CD4-positive, alpha-beta T cell treated with Interleukin-15 for 1 hour (primary cell): ENCODE measurements at places on chromosomes 4 and X.

- no peak for DNase-seq
Observed at GRCh38 chr4:8414377-8414776, 26.1 kb downstream of the ACOX3 start.

DNA sequence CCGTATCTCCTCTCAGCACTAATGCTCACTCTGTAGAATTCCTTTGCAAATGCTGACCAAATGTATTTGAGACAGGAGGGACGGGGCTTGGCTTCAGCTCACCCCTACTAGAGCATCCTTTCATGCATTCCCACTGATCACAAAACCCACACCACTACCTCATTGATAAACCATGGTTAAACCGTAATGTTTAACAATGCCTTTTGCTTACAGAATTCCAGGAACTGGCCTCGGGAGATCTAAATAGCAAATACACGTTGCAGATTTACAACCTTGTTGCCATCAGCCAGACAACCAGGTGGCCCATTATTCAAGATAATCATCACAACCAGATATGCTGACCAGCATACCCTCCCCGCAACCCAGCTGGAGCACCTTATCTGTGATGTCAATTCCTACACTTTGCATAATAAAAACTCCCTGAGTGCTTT is 391.9 kb downstream of the KCTD8 start:
- DNase-seq = no peak

- DNase-seq = no peak
Observed at GRCh38 chr4:139557556-139558110, 1.6 kb upstream of the SETD7 start.

- DNase-seq = no peak
Observed at GRCh38 chr4:111736516-111736915, 408.7 kb upstream of the FAM241A start.

DNA sequence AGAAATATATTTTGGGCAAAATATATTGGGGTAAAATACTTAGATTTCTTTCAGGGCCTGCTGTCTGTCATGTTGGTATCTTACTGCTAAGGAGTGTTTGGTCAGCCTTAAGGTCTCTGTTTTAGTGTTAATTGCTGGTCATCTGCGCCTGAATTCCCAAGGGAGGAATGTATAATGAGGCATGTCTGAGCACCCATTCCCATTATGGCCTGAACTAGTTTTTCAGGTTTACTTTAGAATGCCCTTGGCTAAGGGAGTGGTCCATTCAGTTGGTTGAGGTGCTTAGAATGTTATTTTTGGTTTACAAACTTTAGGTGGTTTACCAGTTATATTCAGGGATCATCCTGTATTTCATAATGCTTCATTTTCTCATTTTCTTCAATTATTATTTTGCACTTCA is 125.9 kb downstream of the CFAP299 start:
- DNase-seq = no peak

GRCh38 chr4:101801958-101802357 is 11.4 kb downstream of the BANK1 start:
- peak; percentile 37 for DNase-seq

GRCh38 chr4:38067499-38067898 is 107.3 kb downstream of the PTTG2 start:
- DNase-seq = no peak

DNA sequence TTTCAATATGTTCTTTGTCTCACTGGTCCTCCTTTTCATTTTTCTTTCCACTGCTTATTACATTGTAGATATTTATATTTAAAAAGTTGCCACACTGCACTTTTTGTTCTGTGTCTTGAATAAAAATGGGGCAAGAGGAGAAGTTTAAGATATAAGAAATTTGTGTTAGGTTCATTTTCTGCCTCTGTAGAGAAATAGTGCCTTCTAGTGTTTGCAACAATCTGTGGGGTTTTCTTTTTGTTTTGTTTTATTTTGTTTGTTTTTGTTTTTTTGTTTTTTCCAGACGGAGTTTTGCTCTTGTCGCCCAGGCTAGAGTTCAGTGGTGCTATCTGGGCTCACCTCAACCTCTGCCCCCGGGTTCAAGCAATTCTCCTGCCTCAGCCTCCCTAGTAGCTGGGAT is 20.1 kb upstream of the SMIM14 start:
- DNase-seq = no peak

- DNase-seq = no peak
Observed at GRCh38 chrX:130702867-130703707, 199.9 kb downstream of the ENOX2 start.

DNA sequence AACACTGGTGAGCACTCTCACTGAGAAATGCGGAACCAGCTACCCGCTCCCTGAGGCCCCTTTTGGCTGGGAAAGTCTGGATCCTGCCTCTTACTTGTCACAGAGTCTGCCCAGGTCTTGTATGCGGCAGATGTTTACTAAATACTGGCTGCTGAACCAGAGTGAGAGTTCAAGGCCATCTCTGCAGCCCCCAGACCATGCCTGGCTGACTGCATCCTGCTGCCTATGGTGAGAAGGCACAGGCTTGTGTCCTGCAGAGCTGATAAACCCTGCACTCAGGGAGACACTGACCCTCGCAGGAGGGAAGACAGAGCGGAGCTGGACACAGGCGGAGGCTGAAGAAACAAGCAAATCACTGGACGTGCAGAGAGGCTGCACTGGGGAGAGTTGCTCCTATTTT is 46.5 kb downstream of the JAKMIP1 start:
- DNase-seq = no peak

- peak; percentile 67 for DNase-seq
Observed at GRCh38 chr4:7043284-7044136, at the start of gene TADA2B. Gene TADA2B, plus strand, starts transcription at chr4:7043372. Its CDS starts 208 bp downstream, at chr4:7043580.

DNA sequence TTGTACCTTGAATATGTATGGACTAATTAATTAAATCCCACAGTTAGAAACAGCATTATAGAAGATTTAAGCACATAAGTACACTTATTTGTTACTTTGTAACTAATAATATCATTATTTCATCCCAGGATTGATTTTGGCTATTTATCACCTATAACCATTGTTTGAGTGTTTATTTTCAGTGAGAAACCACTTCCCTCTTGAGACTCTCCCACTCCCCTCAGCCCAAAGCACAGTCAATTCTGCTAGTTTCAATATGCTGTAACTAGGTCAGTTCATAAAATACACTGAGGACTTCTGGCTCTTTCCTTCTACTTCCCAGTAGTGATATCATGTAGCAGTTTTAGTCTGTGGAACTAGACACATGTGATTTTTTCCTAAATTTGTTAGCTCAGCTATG is 16.3 kb downstream of the OFD1 start:
- no peak for DNase-seq

DNA sequence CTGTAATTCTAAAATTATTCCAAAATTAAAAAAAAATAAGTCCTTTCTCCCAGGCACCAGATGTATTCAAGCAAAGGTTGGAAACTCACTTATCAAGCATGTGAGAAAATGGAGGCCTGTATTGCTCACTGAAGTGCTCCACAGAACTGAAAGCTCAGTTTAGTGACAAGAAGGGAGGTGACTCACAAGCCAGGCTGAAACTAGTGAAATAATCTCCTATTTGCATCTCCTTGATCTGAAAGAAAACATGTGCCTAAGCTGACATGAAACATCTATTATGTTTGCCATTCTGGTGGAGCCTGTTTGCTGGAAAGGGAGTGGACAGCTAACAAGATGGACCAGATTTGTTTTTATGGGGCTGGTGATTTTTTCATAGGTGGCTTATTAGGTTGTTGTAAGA is 54.0 kb upstream of the AMELX start:
- DNase-seq = no peak

DNA sequence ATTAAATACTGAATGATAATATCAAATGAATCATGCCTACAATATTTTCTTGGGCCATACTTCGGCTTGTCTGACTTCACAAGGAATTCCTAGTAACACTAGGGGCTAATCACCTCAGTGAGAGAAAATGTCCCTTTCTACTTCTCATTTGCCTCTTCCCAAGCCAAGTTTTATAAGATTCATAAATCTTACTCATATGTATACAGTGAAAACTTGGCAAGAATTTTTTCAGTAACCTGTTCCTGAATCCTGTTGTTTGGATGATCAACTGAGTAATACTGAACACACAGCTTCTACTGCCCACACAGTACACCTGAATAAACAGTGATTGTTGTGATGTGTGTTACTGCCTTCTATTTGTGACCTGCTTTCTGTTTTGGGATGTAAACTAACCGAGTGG is 16.5 kb downstream of the TMPRSS11E start:
- DNase-seq = no peak

DNA sequence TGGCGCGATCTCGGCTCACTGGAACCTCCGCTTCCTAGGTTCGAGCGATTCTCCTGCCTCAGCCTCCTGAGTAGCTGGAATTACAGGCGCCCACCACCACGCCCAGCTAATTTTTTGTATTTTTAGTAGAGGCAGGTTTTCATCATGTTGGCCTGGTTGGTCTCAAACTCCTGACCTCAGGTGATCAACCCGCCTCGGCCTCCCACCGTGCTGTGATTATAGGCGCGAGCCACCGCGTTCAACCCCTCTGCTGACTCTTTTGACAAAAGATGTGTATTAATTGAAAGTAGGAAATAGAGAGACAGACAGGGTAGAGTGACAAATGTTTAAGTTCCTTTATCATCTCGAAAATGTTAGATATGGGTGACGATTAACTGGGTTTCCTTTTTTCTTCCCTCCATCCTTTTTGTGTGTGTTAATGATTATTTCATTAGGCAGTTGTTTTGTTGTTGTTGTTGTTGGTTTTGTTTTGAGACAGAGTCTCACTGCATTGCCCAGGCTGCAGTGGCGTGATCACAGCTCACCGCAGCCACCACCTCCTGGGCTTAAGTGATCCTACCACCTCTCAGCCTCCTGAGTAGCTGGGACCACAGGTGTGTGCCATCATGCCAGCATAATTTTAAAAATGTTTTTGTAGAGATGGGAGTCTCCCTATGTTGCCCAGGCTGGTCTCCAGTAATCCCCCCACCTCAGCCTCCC is 79.5 kb downstream of the KDM6A start:
- no peak for DNase-seq

DNA sequence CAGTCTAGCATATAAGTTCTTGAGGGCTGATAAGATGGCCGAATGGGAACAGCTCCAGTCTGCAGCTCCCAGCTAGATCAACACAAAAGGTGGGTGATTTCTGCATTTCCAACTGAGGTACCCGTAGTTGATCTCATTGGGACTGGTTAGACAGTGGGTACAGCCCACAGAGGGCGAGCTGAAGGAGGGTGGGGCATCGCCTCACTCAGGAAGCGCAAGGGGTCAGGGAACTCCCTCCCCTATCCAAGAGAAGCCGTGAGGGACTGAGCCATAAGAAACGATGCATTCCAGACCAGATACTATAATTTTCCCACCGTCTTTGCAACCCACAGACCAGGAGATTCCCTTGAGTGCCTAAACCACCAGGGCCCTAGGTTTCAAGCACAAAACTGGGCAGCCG is 109.0 kb downstream of the RPS6KA6 start:
- DNase-seq = no peak

DNA sequence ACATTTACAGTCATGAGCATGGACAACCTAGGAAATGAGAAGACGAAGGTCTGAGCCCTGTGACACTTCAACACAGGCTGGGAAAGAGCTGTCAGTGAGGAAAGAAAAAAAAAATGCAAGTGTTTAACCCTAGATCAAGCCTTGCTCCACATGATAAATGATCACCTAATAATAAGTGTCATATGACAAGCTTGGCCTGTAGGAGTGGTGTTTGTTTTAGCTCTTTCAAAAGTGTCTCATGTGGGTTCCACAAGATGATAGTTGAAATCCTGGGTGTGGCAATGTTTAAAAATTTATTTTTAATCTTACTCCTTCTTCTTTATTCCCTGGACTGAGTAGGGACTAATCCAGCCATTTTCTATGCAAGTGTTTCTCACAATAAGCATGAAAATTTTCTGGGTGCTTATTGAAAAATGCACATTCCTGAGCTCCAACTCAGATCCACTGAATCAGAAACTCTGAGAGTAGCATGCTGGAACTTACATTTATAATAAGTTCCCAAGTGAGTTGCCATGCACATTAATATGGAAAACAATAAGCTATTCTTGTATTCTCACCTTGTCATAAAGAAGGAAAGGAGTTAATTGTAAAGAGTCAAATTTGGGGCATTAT is 138.3 kb downstream of the AREG start:
- DNase-seq = no peak

DNA sequence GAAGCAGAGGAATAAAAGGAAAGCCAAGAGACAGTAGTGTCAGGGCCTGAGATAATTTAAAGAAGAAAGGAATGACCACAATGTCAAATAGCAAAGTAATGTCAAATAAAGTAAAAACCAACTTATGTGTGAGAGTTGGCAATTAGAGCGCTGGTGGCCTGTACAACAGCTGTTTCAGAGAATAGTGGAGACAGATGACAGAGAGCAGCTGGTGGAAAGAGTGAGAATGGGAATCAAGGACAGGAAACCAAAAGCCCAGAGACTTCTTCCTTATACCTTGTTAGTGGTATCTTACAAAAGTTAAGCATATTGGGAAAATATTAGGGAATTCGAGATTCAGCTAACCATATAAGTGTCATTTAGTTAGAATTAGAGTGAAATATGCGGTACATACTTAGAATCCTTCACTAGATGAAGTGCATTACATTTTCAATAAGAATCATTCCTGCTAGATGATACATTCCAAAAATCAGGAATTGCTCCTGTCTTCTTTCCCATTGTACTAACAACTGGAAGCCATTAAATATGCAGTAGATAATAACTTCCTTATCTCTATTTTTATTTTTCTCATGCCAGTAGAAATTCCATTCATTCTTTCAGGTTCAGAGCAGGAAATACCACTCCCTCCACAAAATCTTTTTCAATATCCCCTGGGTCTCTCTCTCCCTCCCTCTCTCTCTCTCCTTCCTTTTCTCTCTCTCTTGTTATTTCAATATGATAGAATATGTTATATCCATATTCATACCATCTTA is 525.4 kb downstream of the CENPC start:
- no peak for DNase-seq

GRCh38 chr4:173782660-173783059 is 252.6 kb upstream of the HAND2 start:
- no peak for DNase-seq

- DNase-seq = no peak
Observed at GRCh38 chr4:40262077-40262528, 65.3 kb downstream of the RHOH start.

GRCh38 chr4:6324999-6325787 is 55.5 kb downstream of the WFS1 start:
- no peak for DNase-seq

GRCh38 chrX:45888518-45888917 is 656.7 kb downstream of the ZNF674 start:
- no peak for DNase-seq

- DNase-seq = no peak
Observed at GRCh38 chr4:47839259-47839658, 1.4 kb upstream of the CORIN start.

DNA sequence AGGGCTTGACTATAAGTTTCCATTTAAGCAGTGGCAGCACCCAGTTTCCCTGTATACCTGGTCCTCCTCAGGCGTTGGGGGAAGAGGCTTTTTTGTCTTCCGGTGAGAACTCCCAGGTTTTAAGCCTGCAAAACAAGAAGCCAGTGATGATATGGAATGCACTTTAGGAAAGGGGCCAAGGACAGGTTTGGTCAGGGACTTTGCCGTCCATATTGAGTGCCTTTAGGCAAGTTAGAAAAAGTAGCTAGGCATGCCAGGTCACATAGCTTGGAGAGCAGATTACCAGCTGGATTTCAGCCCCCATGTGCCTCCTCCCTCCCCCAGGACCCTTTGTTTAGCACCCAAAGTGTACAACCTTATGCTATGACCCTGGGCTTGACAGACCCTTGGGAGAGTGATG is 13.6 kb upstream of the TIMM8A start:
- no peak for DNase-seq

GRCh38 chr4:1171311-1172227 is 814 bp downstream of the SPON2 start:
- peak; percentile 62 for DNase-seq

- no peak for DNase-seq
Observed at GRCh38 chrX:9285342-9285771, 179.5 kb upstream of the TBL1X start.
